Thymus (tissue), 14 donors: ENCODE measurements at places on chromosomes 1 and 21. TPM values are rescaled to one million over a fixed set of nuclear protein-coding genes. Genes with fewer than 3 reads are reported as not detected.

The CFHR2 gene
- 0.09 TPM for total RNA-seq

DNA sequence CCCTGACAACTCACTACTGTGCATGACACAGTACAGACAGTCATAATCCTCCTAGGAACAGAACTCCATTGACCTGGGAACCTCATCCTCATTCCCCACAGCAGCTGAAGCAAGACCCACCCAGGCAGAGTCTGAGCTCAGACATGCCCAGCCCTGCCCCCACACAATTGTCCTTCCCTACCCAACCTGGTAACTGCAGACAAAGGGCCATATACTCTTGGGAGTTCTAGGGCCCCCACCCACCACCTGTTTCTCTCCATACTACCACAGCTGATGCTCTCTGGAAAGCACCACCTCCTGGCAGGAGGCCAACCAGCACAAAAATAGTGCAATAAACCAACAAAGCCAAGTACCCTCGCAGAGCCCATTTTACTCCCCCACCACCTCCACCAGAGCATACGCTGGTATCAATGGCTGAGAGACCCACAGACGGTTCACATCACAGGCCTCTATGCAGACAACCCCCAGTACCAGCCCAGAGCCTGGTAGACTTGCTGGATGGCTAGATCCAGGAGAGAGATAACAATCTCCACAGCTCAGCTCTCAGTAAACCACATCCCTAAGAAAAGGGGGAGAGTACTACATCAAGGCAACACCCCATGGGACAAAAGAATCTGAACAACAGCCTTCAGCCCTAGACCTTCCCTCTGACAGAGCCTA, 159.7 kb upstream of the CXADR start:
- H3K27ac ChIP-seq = no peak overlapping the region
- no peaks in the 10 kb centered on the region for H3K36me3 ChIP-seq
- no peaks in the 10 kb centered on the region for H3K4me1 ChIP-seq

The ANGPTL3 gene
- not detected for total RNA-seq

DNA sequence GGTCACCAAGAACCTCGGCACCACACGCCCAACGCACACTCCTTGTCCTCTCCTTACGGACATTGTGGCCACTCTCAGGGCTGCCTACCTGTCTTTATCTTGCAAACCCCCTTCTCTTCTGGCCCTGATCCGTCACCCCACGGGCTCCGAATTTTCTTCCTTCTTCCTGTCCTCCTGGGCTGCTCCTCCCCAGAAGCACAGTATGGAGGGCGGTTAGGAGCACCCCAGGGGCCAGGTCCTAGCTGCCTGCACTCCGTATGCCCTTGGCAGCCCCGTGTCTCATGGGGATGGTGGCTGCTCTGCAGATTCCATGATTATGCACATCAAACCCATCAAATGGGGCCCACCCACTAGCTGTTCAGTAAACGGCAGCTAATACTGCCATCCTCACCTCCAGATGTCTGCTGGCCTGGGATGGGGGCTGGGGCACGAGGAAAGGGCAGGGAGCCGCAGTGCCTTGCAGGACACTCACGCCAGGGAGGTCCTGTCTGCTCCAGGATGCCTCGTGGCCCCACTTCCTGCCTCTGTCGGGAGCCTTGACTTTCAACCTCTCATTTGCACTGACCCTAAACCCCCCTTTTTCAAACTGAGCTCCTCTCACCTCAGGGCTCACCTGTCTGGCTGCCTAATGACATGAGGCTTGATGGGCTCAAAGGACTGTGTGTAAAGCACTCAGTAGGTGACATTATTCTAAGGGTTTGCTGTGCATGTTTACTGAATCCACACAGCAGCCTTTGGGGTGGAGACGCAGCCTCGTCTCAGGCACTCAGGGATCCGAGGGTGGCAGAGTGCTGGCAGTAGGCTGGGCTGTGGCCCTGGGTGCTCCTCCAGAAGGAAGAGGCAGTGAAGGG, 4.4 kb downstream of the TTC34 start:
- H3K27ac ChIP-seq = no peak overlapping the region
- no peaks in the 10 kb centered on the region for H3K36me3 ChIP-seq
- H3K4me1 ChIP-seq = no peaks in the 10 kb centered on the region
- no peaks in the 10 kb centered on the region for H3K27me3 ChIP-seq

DNA sequence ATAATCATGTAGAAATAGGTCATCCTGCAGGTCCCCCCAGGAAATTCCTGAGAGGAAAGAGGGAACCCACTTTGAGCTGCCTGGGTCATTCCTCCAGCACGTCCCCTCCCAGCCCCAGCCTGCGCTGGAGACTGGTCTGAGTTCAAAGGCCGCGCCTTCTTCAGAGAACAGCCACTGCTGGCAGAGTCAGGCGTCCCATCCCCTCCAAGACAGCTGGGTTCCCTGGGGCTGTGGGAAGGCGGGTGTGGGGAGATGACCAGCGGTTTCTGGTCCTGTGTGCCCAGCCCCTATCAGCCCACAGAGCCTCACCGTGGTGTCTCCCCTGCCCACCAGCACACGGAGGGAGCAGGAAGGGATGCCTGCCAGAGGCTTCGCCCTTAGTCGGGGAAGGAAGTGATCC, 18.0 kb upstream of the TRAPPC10 start:
- no peak overlapping the region for H3K4me3 ChIP-seq
- H3K27me3 ChIP-seq = no peaks in the 10 kb centered on the region
- no peaks in the 10 kb centered on the region for H3K4me1 ChIP-seq
- DNase-seq = no peak
- H3K27ac ChIP-seq = no peak overlapping the region

DNA sequence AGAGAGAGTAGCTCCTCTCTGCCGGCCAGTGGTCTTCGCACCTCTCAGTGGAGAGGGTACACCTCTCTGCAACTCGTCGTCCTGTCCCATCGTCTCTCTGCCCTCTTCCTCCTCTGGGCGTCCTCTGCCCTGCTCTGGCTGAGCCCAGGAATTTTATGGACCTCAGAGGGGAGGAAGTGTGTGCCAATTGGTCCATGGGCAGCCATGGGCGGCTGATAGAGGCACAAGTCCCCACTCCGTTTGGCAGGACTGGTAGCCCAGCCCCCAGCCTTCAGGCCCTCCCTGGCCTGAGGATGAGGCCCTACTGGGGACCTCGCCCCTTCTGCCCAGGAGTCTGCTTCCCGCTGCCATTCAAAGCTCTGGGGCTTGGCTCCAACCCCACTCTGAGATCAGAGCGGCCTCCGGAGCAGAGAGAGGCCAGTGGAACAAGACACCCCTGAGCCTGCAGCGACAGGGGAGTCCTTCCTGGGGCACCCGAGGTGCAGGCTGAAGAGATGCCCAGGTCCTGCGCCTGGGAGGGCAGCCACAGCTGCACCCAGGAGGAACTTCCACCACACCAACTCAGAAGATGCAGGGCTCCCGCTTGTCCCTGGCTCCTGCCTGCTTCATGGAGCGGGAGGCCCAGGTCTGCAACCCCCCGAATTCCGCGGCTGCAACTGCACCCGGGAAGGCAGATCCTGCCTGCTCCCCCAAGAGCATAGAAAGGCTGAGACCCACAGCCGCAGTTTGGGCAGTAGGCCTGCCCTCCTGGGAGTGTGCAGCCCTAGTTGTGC, 659.9 kb downstream of the KCNT2 start:
- no peaks in the 10 kb centered on the region for H3K4me1 ChIP-seq
- no peak overlapping the region for H3K27ac ChIP-seq
- no peaks in the 10 kb centered on the region for H3K36me3 ChIP-seq
- no peak overlapping the region for H3K4me3 ChIP-seq
- H3K27me3 ChIP-seq = no peaks in the 10 kb centered on the region
- no peak for DNase-seq

DNA sequence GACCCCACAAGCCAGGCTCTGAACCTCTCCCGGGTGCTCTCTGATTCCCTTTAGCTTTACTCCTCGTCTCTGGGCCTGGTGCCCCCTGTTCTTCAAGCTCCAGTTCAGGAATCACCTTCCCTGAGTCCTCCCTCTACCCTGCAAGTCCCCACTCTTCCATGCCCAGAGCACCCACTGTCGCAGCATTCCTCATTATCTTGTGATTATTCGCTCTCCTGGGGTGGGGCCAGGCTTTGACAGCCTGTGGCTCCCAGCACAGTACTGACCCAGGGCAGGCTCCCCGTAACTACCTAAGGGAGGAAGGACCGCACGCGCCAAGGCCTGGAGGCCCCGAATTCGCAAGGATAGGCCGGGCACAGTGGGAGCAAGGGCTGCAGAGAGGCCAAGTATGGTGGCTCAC, 734 bp upstream of the C1orf210 start:
- no peaks in the 10 kb centered on the region for H3K4me1 ChIP-seq
- no peaks in the 10 kb centered on the region for H3K27me3 ChIP-seq
- H3K36me3 ChIP-seq = no peaks in the 10 kb centered on the region
- no peak overlapping the region for H3K4me3 ChIP-seq
- no peak overlapping the region for H3K27ac ChIP-seq

GRCh38 chr21:44848821-44849521, 24.5 kb downstream of the PTTG1IP start:
- no peak overlapping the region for H3K4me3 ChIP-seq
- DNase-seq = no peak
- peaks cover 43% of the 10 kb centered on the region for H3K36me3 ChIP-seq
- H3K27me3 ChIP-seq = no peaks in the 10 kb centered on the region

- no peak for DNase-seq
- H3K27me3 ChIP-seq = no peaks in the 10 kb centered on the region
- peaks cover 11% of the 10 kb centered on the region for H3K36me3 ChIP-seq
- no peak overlapping the region for H3K4me3 ChIP-seq
- no peaks in the 10 kb centered on the region for H3K4me1 ChIP-seq
- H3K27ac ChIP-seq = no peak overlapping the region
Measured at GRCh38 chr1:54857141-54857540, 29.9 kb downstream of the DHCR24 start.

The VSIG8 gene
- total RNA-seq = 0.24 TPM

GRCh38 chr1:19410393-19410792, 74.9 kb downstream of the CAPZB start:
- no peak overlapping the region for H3K4me3 ChIP-seq
- H3K36me3 ChIP-seq = peaks cover 39% of the 10 kb centered on the region
- H3K27me3 ChIP-seq = no peaks in the 10 kb centered on the region
- peak overlapping the region; percentile 87 for H3K27ac ChIP-seq

DNA sequence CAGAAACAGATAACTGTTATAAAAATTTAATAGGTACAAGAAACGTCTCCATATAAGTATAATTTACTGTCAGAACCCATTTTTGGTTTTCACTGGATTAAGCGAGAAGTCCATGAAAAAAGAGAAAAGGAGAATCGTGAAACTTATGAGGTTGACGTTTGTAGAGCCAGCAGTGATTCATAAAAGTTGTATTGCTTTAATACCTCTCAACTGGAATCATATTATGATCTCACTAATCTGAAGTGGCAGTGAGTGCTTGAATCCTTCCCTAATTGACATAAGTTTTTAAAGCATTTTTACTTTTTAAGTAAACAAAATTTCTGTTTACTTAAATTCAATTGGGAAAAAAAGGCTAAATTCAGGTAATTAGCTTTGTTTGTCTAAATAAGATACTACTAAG, 315.3 kb downstream of the TPR start:
- DNase-seq = no peak
- H3K27me3 ChIP-seq = no peaks in the 10 kb centered on the region
- no peaks in the 10 kb centered on the region for H3K36me3 ChIP-seq
- H3K4me3 ChIP-seq = no peak overlapping the region
- H3K27ac ChIP-seq = no peak overlapping the region
- H3K4me1 ChIP-seq = no peaks in the 10 kb centered on the region

The HSD11B1 gene
- total RNA-seq = 0.14 TPM

GRCh38 chr1:112317140-112317539, 78.9 kb upstream of the CTTNBP2NL start:
- H3K4me1 ChIP-seq = no peaks in the 10 kb centered on the region
- DNase-seq = no peak
- peaks cover 4% of the 10 kb centered on the region for H3K27me3 ChIP-seq
- H3K4me3 ChIP-seq = no peak overlapping the region

GRCh38 chr1:102861247-102861646, 247.1 kb downstream of the COL11A1 start:
- no peaks in the 10 kb centered on the region for H3K27me3 ChIP-seq
- H3K27ac ChIP-seq = no peak overlapping the region
- no peaks in the 10 kb centered on the region for H3K36me3 ChIP-seq
- no peak overlapping the region for H3K4me3 ChIP-seq
- no peak for DNase-seq
- no peaks in the 10 kb centered on the region for H3K4me1 ChIP-seq

DNA sequence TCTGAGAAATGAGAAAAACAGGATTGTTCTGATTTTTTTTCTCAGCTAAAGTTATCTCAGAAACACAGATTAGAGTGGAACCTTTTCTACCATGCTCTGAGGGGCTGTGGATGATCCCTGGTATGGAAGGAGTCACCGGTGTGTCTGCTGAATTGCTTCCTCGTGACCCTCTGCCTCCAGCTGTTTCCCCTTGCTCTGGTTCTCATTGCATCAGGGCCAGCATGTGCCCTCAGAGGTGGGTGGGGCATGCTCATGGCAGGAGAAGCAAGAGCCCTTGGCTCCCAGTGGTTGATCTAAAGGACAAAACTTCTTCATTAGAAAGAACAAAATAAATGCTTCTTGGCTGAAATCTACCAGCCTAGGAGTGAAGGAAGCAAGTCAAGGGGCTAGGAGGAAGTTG, 183.2 kb upstream of the HMCN1 start:
- DNase-seq = no peak
- no peaks in the 10 kb centered on the region for H3K36me3 ChIP-seq
- H3K27me3 ChIP-seq = no peaks in the 10 kb centered on the region
- no peaks in the 10 kb centered on the region for H3K4me1 ChIP-seq

GRCh38 chr1:58333511-58333910, 213.0 kb downstream of the OMA1 start:
- H3K36me3 ChIP-seq = no peaks in the 10 kb centered on the region
- no peak overlapping the region for H3K4me3 ChIP-seq
- H3K27ac ChIP-seq = no peak overlapping the region
- DNase-seq = no peak
- H3K27me3 ChIP-seq = no peaks in the 10 kb centered on the region
- H3K4me1 ChIP-seq = no peaks in the 10 kb centered on the region

The CLCA1 gene
- total RNA-seq = 0.14 TPM
